ENCODE measurements at places on chromosomes 6 and 20.

DNA sequence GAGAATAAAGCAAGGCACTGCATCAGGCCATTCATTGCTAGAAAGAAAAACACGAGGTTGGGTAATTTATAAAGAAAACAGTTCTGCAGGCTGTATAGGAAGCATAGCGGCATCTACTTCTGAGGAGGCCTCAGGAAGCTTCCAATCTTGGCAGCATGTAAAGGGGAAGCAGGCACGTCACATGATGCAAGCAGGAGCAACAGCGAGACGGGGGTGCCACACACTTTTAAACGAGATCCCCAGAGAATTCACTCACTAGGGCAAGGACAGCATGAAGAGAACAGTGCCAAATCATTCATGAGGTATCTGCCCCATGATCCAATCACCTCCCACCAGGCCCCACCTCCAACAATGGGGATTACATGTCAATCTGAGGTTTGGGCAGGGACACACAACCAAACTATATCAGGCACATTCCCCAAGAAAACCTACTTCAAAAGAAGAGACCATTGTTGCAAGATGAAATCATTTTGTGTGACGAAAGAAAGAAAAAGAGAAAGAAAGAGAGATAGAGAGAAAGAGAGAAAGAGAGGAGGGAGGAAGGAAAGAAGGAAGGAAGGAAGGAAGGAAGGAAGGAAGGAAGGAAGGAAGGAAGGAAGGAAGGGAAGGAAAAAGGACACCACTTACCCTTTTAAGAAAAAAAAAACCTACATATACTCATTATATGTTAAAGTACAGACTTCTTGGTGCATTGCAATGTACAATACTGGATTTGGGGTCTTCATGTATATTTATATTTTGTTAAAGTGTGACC, 95.9 kb upstream of the PLEKHG1 start:
- DNase-seq, result no peak

DNA sequence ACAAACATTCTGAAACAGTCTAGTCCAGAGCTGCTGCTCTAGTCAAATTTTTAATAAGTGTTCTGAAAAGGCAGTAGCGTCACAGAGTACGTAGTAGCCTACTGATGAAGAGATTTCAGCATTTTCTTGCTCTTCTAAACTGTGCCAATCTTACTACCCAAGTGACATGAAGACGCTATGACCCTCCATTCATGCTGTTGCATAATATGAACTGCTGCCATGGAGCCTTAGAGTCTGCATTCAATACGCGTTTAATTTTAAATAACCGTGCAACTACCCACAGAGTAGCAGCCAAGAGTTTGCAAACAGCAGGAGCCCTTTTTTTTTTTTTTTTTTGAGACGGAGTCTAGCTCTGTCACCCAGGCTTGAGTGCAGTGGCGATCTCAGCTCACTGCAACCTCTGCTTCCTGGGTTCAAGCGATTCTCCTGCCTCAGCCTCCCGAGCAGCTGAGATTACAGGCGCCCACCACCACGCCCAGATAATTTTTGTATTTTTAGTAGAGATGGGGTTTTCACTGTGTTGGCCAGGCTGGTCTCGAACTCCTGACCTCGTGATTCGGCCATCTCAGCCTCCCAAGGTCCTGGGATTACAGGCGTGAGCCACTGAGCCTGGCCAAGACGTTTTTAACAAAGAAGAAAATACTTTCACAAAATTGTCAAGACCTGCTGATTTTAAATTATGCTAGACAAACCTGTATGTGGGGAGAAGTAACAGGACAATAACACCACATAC, 44.3 kb downstream of the EZR start:
- no peak for DNase-seq

DNA sequence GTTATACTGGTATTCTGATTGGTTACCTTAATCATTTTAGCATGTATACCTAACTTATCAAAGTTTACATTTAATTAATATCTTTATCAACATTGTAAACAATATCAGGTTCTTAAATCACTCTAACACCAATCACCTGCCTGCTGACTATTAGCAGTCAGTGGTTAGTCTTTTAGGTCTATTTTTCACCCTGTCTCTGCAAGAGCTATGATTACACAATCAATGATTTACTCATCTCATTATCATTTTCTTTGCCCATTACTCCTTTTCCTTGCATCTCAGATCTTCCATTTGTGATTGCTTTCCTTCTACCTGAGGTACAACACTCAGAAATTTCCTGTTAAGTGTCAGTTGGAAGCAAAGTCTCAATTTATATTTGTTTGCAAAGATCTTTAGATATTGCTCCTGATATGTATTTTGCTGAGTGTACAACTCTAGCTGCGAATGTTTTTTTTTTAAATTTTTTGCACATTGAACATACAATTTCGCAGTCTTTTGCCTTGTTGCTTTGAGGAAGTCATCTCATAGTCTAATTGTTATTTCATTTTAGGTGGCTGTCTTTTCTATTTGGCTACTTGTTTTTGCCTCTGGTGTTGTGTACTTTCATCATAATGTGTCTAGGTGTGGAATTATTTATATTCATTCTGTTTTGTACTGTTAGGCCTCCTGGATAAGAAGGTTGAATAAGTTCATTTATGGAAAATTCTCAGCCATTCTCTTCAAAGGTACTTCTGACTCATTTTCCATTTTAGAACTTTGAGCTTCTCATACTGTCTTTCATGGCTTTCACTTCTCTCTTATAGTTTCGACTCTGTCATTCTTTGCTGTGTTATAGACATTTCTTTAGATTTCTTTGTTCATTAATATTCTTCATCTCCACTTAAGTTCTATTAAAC, 104.9 kb upstream of the CEP162 start:
- no peak for DNase-seq

- no peak for DNase-seq
These were observed 15.5 kb downstream of the TGM3 start for GRCh38 chr20:2311329-2311728.

DNA sequence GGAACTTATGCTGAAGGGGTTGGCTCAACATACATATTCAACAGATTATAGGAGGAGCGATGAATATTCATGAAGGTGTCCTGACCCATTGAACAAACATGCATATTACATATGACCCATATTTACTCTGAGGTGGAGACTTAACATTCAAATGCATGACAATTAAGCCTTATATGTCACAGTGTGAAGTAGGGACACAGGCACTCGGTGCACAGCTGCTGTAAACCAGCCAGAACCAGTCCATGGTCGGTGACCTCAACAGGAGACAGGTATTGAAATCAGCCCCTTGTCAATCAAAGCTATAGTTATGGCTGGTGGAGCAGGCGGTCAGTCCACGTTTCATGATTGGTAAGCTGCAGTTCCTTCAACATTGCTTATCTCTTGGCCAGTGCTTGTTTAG, 347.3 kb downstream of the THBS2 start:
- no peak for DNase-seq

GRCh38 chr6:55449225-55449624, 122.0 kb downstream of the GFRAL start:
- DNase-seq, result no peak

DNA sequence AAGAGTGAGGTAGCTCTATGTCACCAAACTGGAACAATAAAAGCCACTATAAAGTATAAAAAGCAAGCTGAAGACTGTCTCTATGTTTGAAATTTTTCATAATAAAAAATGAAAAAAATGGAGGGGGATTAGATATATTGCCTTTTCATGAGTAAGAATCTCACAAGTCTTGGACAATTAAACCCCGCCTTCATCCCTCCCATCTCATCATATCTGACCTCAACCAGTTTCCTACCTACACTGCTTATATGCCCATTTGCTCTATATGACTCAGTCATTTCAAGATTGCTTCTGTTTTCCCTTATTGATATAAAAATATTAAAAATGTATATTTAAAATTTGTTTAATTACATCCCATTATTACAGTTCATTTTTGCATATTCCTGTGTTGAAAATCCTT, 2.9 kb upstream of the TRIM39 start:
- peak; percentile 21 for DNase-seq

- no peak for DNase-seq
These were observed 116.5 kb upstream of the ARG1 start for GRCh38 chr6:131456565-131456964.

DNA sequence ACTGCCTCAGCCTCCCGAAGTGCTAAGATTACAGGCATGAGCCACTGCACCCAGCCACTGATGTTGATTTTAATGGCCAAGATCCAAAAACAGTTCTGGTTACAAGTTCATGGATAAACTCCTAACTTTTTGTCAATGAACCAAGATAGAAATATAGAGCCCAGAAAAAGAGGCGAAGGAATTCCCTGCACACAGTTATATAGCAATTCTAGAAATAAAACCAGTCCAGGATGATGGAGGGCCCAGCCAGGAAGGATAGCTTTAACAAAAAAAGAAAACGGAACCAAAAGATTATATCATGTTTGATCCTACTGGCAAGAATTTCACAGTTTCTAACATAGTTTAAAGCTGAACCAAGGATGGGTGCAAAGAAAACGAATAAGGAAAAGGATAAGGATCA, 10.9 kb downstream of the EPB41L2 start:
- DNase-seq, result no peak

GRCh38 chr20:34571753-34572152, 13.2 kb downstream of the MAP1LC3A start:
- no peak for DNase-seq

DNA sequence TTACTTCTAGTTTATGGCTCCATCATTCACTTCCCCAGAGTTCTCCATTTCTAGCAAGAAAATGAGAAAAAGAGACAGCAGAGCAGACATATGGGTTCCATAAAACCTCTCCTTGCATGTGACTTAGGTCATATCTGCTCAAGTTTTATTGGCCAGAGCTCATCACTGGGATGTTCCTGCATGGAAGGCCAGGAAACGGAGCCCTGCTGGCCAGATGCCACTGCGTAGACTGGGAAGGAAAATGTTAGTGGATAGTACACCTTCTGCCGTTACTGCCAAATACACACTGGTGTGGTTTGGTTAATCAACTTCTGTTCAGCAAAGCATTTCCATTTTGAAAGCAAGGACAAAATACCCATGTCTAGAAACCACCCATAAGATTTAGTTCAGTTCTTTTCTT, 220.6 kb upstream of the TSHZ2 start:
- no peak for DNase-seq

DNA sequence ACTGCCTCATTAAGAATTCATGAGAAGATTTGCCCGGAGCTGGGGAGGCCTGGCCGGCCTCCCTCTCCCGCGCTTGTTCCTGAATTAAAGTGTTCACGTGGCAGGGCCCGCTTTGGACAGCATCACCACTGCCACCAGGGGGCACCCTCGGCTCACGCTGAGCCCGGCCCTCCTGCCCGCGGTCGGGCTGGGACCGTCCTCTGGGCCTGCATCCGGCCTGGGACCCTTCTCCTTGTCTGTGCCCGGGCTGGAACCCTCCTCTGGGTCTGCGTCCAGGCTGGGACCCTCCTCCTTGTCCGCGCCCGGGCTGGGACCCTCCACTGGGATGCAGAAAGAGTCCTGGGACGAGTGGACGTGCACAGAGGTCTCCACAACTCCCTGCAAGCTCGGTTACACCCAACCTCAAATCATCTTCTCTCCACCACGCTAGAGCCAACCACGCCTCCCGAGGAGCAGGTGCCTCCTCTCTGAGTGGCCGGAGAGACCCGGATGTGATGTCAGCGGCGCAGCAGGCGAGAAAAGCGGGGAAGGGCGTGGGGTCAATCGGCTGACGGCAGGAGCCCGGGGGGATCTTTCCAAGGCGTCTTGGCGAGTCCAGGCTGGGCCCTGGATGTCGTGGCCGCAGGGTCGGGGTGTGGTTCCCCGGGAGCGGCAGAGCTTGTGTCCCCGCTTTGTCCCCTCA, 50.9 kb upstream of the DACT2 start:
- DNase-seq, result peak; percentile 67

DNA sequence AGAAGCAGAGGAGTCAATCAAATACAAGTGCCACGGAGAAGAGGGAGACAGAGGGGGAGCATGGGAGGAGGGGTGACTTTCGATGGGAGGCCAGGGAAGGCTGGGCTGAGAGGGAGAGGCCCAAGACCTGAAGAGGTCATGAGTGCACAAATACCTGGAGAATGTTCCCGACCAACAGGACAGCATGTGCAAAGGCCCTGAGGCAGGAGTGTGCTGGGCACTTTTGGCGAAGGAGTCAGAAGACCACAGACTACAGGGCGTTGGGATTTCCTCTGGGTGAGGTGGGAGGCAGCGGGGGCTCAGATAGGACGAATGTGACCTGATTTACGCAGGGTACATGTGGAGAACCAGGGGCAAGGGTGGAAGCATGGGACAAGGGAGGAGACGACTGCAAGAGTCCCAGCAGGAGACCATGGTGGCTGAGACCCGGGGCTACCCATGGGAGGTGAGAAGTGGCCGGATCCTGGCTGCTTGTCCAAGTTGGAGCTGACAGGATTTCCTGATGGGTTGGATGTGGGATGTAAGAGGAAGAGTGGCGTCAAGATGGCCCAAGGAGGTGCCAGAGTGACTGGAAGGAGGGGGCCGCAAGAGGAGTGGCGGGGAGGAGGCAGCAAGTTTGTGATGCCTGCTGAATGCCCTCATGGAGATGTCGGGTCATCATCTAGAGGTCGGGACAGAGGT, 23.4 kb downstream of the PREX1 start:
- DNase-seq, result no peak

DNA sequence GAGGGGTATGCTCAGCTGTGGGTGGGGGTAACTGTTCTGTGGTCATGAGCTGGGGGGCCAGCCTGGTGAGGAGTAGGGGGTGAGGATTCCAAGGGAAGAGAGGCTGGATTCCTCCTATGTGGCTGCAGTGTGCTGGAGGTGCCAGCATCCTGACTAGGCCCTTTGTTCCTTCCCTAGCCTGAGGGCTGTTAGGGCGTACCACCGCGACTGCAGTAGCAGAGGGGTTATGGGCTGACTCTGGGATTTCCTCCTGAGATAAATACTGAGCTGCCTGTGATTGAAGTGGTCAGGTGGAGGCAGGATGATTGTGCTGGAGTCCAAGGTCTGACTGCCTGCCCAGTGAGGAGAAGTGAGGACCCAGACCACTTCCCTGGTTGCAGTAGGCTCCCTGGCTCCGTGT, 205.3 kb downstream of the ADGRG6 start:
- no peak for DNase-seq

GRCh38 chr6:66421570-66421969, 714.5 kb upstream of the EYS start:
- DNase-seq, result no peak

GRCh38 chr6:3383525-3383924, 73.3 kb downstream of the SLC22A23 start:
- DNase-seq, result no peak

GRCh38 chr20:50120935-50121693, 8.2 kb upstream of the UBE2V1 start:
- peak; percentile 57 for DNase-seq

DNA sequence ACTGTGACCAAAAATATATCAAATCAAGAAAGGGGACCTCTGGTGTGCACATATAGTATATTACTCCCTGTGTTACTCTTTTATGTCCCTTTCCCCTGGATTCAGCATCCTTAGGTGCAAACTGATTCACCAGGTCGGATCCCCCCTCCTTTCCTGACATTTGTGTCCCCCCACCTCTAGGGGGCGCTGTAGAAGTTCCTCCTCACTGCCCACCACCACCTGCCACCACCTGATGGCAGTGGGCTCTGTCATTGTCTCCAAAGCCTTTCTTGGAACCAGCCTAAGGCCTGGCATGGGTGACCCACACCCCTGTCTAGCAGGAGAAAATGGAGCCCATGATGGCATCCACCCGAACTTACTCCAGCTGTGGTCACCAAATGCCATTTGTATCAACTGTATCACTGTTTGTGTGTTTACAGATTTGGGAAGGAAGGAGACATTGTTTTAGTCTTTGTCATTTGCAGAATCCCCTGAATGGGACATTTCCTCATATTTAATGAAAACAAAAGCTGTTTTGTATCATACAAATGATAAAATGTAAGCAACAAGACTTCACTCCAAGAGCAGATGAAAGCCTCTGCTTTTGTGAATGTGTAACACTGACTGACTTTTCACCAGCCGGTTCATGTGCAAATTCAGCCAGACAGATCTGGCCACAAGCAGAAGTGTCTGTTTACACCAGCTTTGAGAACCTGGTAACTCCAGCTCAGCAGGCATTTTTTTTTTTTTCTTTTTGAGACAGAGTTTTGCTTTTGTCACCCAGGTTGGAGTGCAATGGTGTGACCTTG, 66.2 kb downstream of the ARMC2 start:
- peak; percentile 41 for DNase-seq
